COR-L47 (cell line): ENCODE measurements at places on chromosomes 4 and X.

DNA sequence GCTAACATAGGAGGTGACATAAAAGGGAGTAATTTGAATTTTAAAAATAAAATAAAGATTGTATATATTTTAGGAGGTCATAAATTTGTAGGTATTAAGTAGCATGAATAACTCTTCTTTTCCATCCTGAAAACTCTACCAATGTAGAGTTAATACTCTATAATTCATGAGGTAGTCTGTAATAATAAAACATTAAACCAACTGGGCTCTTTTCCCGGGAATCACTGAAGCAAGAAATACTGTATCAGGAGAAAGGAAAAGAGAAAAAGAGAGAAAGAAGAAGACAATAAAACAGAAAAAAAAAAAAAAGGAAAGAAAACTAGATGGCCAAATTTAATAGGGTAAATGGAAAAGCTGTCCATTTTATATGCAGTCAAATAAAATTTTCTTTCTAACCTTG is 984.4 kb downstream of the CCSER1 start:
- no peak for DNase-seq

- DNase-seq, result no peak
Measured at GRCh38 chr4:2694691-2695090, 61.4 kb downstream of the TNIP2 start.

GRCh38 chr4:24033626-24034025 is 143.8 kb upstream of the PPARGC1A start:
- DNase-seq, result no peak

DNA sequence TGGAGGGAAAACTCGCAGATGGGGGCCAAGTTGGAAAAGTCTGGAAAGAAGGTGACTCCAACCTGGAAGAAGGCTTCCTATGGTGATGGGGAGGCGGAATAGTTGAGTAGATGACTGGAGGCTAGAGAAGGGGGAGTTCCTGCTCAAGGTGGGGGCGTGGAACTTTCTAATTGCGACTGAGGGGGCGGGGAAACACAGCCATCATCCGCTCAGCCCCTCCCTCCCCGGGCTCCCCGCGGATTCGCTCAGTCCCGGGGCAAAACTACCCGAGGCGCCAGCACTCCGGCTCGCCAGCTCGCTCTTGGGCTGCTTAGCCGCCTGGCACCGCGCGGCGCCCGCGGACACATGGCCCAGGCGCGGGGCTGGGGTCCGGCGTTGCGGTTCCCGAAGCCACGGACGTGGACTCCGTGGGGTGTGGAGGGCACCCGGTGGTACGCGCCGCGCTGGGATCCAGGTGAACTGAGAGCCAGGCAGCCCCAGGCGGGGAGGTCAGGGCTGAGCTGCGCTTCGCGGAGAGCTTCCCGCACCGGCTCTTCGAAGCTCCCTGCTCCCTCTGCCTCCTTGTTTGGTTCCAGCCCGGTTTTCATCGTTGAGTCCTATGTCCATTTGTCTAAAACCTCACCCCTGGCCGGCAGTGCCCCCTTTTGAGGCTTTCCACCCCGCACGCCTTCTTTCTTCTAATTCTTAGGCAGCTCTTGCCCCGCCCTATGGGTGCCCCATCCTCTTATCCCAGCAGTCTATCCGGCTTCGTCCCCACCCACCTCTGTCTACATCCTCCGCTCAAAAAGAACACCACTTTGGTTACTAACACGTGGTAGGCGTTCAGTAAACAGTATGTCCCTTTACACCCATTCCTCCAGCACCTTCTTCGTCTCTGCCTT is 38.9 kb downstream of the STARD8 start:
- DNase-seq, result no peak

DNA sequence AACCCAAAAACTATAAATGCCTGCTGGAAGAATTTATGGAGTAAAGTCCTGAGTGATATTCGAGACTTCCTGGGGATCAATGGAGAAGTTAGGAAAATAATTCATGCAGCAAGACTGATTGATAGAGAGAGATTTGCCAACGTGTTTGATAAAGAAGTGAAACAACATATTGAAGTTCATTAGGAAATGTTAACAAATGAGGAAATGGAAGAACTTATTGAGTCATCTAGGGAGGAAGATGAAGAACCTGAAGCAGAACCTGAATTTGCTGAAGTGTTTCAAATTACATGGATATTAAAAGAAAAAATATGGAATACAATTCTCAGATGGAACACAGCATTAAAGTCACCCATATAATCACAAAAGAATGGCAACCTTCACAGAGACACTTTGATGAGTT is 39.0 kb downstream of the DDX60 start:
- DNase-seq, result no peak

GRCh38 chrX:65196758-65197360 is 220.6 kb upstream of the ZC4H2 start:
- DNase-seq, result no peak

- no peak for DNase-seq
Measured at GRCh38 chrX:107924136-107924746, 57.9 kb downstream of the TEX13B start.

GRCh38 chr4:70914631-70915030 is 12.5 kb downstream of the MOB1B start:
- no peak for DNase-seq

- DNase-seq, result no peak
Measured at GRCh38 chrX:108097380-108097779, 5.8 kb downstream of the ATG4A start.

- no peak for DNase-seq
Measured at GRCh38 chr4:135267148-135267865, 1065.7 kb upstream of the PABPC4L start.

- no peak for DNase-seq
Measured at GRCh38 chrX:68895778-68896177, 67.0 kb downstream of the EFNB1 start.

DNA sequence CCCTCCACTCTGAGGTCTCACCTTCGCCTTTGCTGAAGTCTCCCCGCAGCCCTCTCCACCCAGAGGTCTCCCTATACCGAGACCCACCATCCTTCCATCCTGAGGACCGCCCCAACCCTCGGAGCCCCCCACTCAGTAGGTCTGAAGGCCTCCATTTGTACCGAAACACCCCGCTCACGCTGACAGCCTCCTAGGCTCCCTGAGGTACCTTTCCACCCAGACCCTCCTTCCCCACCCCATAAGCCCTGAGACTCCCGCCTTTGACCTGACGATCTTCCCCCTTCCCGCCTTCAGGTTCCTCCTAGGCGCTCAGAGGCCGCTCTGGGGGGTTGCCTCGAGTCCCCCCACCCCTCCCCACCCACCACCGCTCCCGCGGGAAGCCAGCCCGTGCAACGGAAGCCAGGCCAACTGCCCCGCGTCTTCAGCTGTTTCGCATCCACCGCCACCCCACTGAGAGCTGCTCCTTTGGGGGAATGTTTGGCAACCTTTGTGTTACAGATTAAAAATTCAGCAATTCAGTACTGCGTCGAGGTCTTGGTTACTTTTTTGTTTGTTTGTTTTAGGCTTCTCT is 5.0 kb downstream of the SOD3 start:
- no peak for DNase-seq

DNA sequence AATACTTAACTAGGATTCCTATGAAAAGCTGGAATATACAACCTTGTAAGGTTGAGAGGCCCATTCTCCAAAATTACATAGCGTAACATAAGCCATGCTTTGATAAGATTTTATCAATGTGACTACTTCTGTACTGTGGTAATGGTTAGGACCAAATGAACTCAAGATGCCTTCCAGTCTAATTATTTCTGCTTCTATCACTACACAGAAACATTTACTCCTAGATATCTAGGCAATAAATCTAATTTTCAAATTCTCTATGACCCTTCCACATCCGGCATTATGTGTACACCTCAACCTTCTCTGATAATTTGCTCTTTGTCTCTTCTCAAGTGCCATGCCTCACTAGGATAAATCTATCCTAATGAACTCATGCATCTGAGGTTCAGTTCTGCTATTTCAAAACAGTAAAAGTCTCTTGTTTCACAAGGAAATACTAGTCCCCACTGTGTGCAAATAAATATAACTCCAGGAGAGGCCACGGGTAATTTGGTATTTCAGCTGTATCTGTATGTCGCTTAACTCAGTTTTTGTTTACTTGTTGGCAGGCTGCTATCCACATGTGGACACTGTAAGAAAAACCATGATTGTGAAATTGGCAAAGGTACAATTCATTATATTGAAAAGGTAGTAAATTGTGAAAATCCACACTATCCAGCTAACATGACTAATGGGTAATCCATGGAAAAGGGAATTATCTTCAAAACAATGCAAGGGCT is 93.3 kb downstream of the PRDM5 start:
- DNase-seq, result peak; percentile 66
